Naive B cell (primary cell): ENCODE measurements at places on chromosomes 2 and 18.

DNA sequence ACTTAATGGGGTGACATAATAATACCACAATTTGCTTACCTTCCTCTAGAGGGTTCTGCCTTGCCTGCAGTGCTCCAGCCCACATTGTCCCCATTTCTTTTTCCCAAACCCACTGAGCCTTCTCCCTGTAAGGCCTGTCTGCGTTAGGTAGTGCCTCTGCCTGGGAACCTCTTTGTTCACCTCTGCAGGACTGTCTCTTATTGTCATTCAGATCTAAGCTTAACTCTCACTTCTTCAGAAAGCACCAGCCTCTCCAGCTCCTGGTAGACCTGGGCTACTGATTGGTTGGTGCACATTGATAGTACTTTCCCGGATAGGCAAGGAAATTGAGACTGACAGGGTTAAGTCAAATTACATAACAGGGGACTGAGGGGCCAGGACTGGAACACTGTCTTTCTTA lies 49.1 kb downstream of the CCDC85A start:
- no peak for DNase-seq

- DNase-seq = no peak
These were observed 44.3 kb upstream of the ZBTB7C start for GRCh38 chr18:48453330-48454066.

GRCh38 chr2:96923810-96924774 lies 54.2 kb upstream of the SEMA4C start:
- DNase-seq = no peak

DNA sequence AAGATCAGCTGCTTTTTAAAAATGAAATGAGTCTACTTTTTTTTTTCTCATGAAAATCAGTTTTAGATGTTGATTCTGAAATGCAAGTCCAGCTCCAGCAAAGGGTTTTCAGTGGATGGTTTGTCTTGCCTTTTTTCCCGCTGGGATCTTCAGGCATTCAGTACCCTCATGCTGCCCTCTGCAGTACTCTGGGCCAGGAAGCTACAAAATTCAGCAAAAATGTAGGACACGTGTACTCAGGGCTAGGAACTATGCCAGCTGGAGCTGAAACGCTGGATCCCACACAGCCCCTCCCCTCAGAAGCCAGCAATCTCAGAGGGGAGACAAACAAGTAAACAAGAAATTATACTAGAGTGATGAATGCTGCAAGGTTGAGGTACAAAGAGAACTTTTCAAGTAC lies 97.3 kb downstream of the MMADHC start:
- no peak for DNase-seq

DNA sequence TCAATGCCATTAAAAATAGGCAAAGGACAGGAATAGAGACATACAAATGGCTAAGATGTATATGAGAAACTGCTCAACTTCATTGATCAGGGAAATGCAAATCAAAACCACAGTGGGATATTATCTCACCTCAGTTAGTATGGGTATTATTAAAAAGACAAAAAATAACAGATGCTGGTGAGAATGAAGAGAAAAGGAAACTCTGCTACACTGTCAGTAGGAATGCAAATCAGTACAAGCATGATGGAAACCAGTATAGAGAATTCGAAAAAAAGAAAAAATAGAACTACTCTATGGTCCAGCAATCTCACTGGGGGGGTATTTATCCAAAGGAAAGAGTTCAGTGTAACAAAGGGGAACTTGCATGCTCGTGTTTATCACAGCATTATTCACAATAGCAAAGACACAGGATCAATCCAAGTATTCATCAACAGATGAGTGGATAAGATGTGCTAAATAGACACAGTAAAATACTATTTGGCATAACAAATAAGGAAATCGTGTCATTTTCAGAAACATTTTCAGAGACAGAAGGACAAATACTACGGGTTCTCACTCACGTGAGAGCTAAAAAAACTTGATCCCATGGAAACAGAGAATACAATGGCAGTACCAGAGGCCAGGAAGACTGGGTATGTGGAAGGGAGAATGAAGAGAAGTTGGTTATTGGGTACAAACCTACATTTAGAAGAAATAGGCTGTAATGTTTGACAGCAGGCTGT lies 60.6 kb downstream of the CCDC74A start:
- DNase-seq = no peak

DNA sequence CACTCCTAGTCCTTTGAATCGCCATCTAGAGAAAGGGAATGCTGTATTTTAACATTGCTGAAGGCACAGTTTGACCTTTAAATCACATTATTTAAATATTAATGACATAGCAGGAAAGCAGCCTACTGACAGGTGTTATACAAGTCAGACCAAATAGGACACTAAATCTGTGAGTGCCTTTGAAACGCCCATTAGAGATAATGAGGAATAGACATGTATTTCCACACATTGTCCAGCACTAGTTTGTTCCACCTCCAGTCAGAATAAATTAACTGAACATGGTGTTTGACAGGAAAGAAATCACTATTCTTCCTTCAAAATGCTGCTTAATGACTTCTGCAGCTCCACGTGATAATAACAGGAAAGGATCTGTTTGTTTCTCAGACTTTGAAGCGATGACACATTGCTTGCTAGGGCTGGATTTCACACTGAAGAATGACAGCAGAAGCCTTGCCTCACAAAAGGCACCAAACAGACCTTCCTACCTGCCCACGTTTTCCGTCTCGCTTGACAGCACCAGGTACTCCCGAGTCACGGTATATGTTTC lies 90.5 kb upstream of the DDX18 start:
- no peak for DNase-seq

GRCh38 chr2:152507907-152508306 lies 172.9 kb downstream of the FMNL2 start:
- DNase-seq = no peak

DNA sequence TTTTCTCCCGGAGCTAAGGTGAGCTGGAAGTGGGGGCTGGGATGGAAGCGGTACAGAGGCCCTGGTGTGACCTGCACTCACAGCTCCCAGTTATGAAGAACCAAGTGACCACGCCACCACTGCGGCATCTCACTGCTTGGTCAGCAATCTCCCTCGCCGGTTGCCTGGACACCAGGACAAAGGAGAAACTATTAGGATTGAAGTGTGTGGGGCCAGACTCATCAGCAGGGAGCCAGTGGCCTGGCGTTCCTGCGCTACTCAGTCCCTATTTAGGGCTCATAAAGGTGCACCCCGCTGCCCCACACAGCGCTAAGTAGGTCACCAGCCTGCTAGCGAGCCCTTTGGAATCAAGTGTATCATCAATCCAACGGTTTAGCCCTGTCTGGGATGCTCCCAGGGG lies 82.9 kb downstream of the ZCCHC2 start:
- DNase-seq = no peak

- no peak for DNase-seq
These were observed 124.7 kb downstream of the HDAC4 start for GRCh38 chr2:239275847-239276831.

GRCh38 chr18:22032392-22032961 lies 136.9 kb upstream of the GATA6 start:
- DNase-seq = no peak

DNA sequence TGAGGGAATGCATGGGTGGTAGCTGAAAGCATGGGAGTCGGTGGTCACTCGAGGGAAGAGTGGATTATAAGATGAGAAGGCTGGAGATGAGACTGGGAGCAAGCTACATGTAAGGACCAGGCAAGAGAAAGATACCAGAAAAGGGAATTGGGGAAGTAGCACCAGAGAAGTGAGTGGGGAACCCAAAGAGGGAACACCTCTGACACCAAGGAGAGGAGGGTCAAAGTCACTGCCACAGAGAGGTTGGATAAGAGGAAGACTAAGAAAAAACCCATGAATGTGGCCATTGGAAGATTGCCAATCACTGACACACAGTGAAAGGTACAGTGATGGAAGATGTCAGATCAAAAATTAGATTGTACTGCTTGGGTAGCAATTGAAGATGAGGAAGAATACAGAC lies 473.9 kb downstream of the BCL11A start:
- no peak for DNase-seq

DNA sequence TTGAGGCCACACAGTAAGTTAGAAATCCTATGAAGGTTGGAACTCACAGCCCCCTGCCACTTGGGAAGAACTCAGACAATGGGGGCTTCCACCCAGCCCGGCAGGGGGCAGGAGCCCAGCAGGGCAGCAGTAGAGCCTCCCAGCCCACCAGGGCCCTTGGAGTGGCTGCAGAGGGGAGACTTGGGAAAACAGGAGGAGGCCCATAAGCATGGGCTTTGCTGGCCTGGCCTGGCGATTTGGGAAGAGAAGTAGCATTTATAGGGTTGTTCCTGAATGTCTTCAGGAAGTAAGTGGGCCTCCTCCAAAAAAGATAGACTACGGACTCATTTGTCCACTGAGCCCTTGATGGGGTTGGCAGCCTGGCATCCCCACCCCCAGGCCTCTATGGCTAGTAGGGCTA lies 17.4 kb upstream of the FOSL2 start:
- DNase-seq = no peak

DNA sequence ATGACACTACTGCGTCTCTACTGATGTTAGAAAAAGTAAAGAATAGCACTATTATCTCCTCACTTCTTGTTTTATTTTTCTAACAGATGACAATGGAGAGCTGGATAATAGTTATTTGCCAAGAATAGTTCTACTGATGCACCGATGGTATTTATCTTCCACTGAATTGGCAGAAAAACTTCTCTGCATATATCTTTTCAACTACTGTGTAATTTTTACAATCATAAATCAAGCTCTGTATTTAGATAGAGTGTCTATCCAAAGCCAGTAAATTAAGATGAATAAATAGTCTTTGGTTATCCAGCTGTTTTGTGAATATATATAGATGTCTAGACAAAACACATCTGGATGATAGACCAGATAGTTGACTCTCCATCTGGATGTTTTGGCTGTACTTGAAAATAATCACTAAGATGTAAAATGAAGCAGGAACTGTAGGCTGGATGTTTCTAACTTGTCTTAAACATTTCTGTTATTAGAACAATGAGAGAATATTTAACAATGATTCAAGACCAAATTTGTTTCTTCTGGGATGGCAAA lies 40.1 kb downstream of the RASGRP3 start:
- no peak for DNase-seq

GRCh38 chr2:232611559-232612218 lies 21.7 kb upstream of the EFHD1 start:
- DNase-seq = peak; percentile 27

DNA sequence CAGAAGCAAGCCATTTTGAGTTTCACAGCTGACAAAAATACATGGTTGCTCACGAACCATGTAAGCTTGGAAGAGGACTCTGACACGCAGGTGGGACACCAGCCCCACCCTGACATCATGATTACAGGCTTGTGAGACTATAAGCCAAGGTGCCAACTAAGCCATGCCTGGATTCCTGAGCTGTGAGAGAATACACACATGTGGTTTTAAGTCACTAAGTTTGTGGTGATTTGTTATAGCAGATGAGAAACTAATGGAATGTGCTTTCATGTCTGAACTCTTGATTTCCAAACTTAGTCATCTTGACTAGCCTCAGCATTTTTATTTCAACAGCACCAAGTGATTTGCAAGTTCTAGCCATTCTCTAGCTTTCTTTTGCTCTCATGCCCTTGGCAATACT lies 676.1 kb upstream of the CELF4 start:
- DNase-seq = no peak

DNA sequence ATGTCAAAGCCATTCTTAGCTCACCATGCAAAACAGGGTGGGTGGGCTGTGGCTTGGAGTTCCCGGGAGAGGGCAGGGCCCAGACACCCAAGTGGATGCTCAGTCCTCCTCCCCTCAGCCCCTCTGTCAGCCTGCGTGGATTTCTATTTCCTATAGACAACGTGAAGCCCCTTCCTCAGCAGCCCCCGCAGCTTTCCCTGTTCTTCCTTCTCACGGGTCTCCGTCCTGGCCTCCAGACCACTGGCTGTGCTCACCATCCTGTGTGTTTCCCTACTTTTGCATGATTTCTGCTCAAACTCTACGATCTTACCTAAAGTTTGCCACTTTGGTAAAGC lies 155.0 kb upstream of the PXDN start:
- DNase-seq = no peak

DNA sequence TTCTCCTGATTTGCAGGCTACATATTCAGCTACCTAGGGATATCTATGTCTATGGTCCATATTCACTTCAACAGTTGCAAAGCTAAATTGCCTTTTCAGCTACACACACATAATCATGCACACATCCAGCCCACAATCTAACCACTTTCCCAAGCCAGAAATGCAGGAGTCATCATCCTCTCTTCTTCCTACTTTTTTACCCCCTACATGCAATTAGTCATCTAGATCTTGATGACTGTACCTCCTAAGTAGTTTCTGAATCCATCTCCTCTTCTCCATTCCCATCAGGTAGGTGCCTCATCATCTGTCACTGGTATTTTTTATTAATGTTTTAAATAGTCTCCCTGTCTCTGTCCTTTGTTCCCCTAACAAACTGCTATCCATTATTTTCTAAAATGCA lies 23.7 kb upstream of the SPRED2 start:
- DNase-seq = no peak

GRCh38 chr18:26301681-26302080 lies 75.4 kb downstream of the TAF4B start:
- DNase-seq = no peak

- DNase-seq = no peak
These were observed 29.0 kb upstream of the TNS1 start for GRCh38 chr2:218031771-218032257.

DNA sequence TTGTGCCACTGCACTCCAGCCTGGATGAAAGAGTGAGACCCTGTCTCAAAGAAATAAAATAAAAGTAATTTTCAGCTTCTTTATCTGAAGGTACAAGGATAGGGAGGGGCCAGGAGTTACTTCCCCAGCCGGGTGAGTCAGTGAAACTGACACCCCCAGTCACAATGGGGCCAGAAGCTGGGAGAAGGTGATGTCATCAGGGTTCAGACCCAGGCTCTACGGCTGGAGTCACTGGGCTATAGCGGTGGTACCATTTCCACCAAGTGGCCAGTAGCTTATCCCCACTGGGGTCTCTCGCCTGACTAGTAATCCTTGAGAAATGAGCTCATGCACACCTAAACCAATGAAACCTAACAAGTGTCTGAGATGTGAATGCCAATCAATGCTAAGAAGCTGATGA lies 107.9 kb downstream of the ALPK2 start:
- no peak for DNase-seq

GRCh38 chr2:134377730-134378129 lies 123.9 kb downstream of the MGAT5 start:
- DNase-seq = no peak
